Activated gamma-delta T cell (primary cell): ENCODE measurements at places on chromosomes 13 and 19.

DNA sequence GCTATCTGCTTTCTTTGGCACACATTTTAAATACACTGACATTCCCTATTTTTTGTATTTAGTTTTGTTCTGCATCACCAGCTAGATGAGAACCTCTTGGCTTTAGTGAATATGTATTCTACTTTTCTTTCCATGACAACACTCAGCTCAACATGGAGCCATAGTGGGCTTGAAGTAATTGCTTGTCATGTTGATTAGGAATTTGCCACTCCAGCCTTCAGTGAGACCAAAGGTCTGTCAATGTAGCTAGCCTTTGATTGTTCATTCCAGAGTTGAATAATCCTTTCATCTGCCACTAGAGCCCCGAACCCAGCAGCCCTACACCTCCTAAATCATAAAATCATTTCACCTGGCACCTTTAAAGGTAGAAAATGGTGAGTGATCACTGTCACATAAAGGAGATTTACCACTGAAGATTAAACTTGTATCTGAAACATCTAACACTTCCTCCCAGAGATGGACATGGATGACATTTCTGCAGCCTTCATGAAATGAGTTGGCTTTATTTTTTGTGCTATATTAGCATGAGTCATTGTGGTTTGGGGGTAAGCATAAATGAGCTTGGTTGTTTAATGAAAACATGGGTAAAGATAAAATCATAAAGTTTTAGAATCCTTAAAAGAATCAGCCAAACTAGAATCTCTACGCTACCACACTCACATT, 29.2 kb upstream of the GARRE1 start:
- DNase-seq: no peak

DNA sequence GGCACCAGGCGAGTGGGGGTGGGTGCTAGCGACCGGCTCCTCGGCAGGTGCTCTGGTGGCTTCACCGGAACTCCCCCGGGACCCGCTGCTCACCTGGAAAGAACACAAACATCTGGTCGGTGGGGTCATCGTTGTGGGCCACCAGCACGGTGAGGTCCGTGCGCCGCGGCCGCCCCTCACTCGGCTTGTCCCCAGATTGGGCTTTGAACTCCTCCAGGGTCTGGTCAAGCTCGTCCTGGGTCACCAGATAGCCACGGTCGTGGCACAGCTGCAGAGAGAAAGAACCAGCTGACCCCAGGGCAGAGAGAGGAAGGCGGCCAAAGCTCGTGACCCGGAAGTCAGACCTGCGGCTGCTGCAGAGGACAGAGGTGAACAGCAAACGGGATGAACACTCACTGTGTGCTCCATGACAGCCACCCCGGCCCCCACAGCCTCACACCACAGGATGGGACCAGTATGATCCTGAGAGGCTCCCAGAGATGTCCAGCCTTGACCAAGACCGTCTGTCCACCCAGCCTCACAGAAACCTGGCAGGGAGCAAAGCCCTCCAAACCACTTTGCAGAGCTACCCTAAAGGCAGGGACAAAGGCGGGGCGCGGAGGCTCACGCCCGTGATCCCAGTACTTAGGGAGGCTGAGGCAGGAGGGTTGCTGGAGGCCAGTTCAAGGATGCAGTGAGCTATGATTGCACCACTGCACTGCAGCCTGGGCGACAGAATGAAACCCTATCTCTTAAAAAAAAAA, 1.2 kb downstream of the POLR2E start:
- DNase-seq: no peak

- no peak for DNase-seq
Measured at GRCh38 chr19:1624458-1624857, 19.2 kb upstream of the UQCR11 start.

DNA sequence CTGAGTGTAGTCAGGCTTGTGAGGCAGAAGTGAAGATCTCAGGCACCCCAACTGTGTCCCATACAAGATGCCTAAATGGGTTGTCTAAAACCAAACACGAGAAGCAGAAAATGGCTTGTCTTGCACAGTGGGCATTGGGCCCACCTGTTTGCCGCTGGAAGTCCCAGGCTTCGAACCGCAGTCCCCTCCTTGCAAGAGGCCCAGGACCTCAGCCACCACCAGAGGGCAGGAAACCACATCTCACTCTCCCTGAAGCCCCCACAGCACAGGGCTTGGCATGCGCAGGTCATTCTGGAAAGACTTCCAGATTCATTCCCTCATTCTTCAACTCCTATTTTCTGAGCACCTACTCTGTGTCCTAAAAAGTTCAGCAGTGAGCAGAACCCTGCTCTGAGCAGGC, 973.7 kb downstream of the UQCRFS1 start:
- DNase-seq: no peak

GRCh38 chr13:103289681-103290080, 223.5 kb upstream of the SLC10A2 start:
- no peak for DNase-seq

GRCh38 chr13:56659041-56659471, 481.7 kb upstream of the PRR20A start:
- no peak for DNase-seq

DNA sequence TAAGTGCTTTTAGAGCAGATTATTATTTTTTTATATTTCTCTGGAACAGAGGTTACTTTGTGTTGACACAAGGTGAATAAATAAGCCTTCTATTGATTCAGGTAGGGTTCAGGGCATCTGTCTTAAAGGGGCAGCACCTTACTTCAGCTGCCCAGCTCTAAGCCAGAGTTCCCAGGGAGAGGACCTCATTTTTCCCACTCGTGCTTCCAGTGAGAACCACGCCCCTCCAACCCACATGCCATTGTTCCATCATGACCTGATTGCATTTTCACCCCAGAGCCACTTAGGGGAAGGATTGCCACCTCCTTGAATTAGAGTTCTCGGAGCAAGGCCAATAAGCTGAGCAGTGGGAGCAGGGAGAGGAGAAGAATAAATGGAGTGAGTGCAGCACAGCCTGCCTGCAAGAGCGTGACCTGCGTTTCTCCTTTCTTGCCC, 104.3 kb upstream of the FRY start:
- no peak for DNase-seq

GRCh38 chr19:5594521-5594950, 26.8 kb upstream of the TINCR start:
- no peak for DNase-seq

DNA sequence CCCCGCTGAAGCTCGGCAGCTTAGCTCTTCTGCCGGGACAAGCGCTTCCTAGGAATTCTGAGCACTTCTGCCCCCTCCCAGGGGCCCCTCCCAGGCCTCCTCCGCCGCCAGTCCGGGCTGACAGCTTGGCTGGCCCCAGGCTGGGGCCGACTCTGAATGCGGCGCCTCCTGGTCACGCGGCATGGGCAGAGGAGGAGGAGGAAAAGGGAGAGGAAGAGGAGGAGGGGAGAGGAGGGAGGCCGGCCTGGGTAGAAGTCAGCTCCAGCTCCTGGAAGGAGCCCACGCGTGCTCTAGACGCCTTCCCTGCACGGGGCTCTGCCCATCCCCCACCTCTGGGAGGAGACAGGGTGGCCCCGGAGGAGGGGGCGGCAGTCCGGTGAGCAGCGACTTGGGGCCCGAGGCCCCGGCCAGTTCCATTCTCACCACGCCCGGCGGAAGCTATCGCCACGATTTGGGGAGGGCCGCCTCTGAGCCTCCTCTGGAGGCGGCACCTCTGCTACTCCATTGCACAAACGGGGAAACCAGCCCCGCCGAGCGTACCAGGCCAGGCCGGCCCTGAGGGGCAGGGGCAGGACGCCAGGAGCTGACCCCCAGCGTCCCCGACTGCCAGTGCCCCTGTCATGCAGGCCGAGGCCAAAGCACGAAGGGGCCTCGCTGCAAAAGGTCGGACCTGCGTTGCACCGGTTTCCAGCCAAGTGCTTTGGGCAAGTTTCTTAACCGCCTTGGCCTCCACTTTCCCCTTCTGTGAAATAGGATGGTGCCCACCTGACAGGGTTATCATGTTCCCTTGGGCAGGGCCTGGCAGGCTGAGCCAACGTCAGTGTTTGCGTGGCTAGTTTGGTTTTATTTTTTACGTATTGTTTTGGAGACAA, 31.6 kb downstream of the CCNE1 start:
- DNase-seq: no peak

DNA sequence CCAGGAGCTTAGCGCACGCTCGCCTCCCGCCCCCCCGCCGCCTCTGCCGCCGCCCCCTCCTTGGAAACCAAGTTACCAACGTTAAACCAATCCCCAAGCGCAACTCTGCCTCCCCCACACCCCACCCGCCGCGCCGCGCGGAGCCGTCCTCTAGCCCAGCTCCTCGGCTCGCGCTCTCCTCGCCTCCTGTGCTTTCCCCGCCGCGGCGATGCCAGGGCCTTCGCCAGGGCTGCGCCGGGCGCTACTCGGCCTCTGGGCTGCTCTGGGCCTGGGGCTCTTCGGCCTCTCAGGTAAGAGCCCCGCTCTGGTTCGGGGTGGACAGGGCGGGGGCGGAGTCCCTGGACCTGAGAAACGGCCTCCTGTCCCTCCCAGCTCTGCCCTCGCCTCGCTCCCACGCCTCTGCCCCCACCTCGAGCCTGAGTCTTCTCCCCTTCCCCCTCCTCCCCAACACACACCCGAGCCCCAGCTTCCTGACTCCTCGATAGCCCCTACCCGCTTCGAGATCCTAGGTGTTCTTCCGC, at the start of gene ICAM5:
Gene ICAM5, plus strand, starts transcription at position 117 of the 521 bp plus-strand sequence. Its CDS starts 92 bp downstream, at position 209.
- peak; percentile 35 for DNase-seq

DNA sequence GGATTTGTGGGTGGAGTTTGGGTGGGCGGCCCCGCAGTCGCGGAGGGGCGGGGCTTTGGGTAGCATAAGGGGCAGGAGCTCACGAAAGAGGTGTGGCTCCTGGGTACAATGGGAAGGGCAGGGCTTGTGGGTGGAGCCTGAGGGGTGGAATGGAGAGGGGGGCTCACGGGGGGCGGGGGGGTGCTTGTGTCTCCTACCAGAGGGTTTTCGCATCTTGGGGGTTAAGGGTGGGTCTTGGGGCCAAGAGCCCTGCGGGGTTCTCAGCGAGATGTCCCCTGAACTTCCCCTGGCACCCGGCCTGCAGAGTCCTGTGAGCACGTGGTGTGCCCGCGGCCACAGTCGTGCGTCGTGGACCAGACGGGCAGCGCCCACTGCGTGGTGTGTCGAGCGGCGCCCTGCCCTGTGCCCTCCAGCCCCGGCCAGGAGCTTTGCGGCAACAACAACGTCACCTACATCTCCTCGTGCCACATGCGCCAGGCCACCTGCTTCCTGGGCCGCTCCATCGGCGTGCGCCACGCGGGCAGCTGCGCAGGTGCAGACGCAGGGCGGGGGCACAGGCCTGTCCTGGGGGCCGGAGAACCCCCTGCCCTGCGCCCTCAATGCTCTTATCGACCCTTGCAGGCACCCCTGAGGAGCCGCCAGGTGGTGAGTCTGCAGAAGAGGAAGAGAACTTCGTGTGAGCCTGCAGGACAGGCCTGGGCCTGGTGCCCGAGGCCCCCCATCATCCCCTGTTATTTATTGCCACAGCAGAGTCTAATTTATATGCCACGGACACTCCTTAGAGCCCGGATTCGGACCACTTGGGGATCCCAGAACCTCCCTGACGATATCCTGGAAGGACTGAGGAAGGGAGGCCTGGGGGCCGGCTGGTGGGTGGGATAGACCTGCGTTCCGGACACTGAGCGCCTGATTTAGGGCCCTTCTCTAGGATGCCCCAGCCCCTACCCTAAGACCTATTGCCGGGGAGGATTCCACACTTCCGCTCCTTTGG, 5.1 kb downstream of the FSTL3 start:
- DNase-seq: peak; percentile 69

GRCh38 chr19:1970003-1970805, 29.2 kb downstream of the CSNK1G2 start:
- no peak for DNase-seq

GRCh38 chr13:98672947-98673613, 79.4 kb downstream of the SLC15A1 start:
- no peak for DNase-seq

GRCh38 chr19:34461375-34462100, 20.0 kb upstream of the WTIP start:
- no peak for DNase-seq

DNA sequence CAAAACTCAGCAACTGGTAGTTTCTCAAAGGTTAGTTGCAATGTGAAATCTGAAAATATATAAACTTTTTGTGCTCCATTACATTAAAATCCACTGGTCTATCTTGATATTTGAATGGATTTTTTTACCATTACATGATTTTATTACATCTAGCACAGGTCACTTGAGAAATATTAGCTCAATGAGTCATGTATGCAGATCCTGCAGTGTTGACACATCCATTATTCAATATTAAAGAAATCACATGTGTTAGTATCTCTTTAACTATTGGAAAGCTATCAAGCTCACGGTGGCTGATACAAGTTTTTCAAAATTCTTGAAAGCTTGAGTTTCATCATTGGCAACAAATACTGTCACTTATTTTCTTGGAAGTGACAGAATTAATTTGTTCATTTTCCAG, 373.9 kb upstream of the TSHZ3 start:
- no peak for DNase-seq

GRCh38 chr19:4425537-4425936, 23.1 kb downstream of the CHAF1A start:
- DNase-seq: no peak

GRCh38 chr19:41597600-41598041, 21.7 kb downstream of the CEACAM21 start:
- no peak for DNase-seq

- peak; percentile 41 for DNase-seq
Measured at GRCh38 chr19:41521931-41522555, 53.9 kb upstream of the CEACAM21 start.

DNA sequence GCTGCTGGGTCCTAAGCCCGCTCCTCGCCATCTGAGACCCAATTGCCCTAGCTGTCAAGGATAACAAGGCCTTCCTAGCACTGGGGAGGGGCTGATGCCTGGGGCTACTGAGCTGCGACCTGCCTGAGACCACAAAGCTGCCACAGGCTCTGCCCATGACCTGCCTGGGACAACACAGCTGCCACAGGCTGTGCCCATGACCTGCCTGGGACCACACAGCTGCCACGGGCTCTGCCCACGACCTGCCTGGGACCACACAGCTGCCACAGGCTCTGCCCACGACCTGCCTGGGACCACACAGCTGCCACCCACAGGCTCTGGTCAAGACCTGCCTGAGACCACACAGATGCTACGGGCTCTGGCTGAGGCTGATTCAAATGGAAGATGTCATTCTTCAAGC, 54.8 kb downstream of the EPS15L1 start:
- DNase-seq: no peak

GRCh38 chr13:52010890-52011631, at the start of gene ATP7B:
Gene ATP7B, minus strand, starts transcription at chr13:52011450. Its CDS starts 113 bp downstream, at chr13:52011337.
- no peak for DNase-seq
